CD4-positive, alpha-beta T cell treated with Interferon gamma for 1 hour (primary cell): ENCODE measurements at places on chromosomes 6 and 20.

- DNase-seq = no peak
Measured at GRCh38 chr20:57205606-57206219, 60.7 kb downstream of the BMP7 start.

GRCh38 chr6:91490671-91491301 is 903.9 kb upstream of the MAP3K7 start:
- no peak for DNase-seq

DNA sequence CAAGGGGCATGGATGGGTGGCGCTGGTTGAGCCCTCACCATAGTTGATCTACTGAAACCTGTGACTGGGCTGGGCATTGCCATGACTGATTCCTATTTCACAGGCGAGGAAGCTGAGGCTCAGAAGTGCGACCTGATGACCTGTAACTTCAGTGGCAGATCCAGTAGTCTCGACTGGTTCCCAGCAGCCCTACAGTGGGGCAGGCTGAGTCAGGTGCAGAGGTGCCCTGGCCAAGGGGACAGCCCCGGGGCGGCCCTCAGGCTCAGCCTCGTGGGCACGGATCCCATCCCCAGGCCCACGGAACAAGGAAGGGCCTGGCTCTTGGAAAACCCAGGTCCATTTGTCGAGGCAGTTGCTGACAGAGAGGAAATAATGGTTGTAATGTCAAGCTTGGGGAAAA is 283.0 kb downstream of the CDH4 start:
- no peak for DNase-seq

DNA sequence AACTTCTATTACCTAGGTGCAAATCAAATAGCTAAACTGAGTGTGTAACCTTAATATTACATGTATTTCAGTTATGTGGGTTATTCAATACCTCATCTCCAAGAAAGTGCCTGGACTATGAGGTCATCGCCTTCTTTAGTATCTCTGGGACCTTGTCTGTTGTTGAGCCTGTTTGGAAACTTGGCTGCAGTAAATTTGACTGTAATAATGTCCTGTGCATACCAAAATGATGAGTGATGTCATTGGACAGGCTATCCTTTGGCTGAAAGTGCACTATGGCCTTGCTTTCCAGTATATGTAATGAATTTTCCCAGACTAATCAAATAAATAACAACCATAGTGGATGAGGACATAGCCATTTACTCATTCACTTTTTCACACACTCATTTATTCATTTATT is 455.1 kb downstream of the ADGRB3 start:
- no peak for DNase-seq

GRCh38 chr6:134379076-134379475 is 61.2 kb upstream of the SGK1 start:
- peak; percentile 16 for DNase-seq

DNA sequence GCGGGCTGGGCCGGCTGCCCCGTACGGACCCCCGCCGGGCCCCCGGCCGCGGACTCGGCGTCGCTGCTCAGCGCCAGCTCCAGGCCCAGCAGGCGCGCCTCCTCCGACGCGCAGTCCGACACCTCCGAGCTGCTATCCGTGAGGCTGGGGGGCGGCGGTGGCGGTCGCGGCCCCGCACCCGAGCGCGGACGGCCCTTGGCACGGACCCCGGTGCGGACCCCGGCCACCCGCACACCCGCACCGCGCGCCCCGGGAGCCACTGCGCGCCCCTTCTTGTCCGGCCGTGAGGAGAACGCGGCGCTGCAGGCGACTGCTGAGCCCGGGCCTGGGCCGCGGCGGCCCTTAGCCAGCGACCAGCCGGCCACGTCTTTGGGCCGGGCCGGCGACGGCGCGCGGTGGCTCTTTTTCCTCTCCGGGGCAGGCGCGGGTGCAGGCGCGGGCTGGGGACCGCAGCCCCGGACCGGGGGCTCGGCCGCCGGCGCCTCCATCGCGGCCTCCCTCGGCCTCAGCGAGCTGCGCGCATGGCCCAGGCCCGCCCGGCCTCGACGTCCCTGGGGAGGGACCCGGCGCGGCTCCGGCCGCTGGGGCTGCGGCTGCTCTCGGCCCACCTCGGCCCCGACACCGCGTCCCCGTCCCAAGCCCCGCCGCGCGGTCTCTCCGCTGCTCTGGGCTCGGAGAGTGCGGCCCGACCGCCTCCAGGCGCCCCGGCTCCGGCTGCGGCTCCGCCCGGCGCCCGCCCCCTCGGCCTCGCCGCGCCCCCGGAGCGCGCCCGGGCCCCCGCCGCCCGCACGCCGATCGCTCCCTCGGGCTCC is 12.9 kb upstream of the TLDC2 start:
- DNase-seq = no peak

GRCh38 chr6:143225929-143226328 is 165.2 kb downstream of the AIG1 start:
- no peak for DNase-seq

DNA sequence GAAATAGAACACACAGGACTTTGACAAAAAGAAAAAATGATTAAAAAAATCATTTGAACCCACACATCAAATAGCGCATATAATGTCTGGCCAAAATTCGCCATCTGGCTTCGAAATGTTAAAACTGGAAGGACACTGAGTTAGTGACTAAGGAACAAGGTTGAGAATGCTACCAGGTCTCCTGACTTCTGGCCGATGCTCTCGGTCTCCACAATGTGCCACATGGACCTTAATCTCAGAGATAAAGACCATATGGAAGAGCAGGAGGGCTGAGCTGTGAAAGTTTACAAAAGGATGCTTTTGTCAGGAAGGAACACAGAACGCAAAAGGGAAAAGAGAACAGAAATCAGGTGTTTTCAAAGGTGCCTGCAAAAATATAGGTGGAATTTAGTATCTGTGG is 54.7 kb downstream of the FAXC start:
- DNase-seq = no peak

DNA sequence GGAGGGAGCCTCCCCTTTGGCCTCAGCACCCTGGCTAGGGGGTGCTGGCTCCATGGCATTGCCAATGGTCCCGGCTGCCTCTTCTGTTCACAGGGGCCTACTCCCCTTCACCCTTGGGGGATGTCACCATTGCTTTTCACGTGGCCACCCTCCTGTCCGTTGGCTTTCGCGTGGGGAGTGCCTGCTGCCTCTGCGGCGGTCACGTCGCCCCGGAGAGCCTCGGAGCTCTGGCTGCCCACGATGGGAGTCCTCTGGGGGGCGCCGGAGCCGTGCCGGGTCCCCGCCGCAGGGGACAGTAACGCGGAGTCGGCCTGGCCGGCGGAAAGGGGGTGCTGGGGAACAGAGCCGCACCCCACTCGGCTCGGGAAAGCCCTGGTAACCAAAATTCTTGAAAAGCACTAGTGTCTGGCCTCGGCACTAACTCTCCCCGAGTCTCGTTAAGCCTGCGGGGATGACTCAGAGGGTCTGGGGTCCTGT is 661 bp upstream of the HEBP2 start:
- peak; percentile 15 for DNase-seq
